ENCODE measurements at places on chromosomes 1 and 21. TPM values are rescaled to one million over a fixed set of nuclear protein-coding genes. Genes with fewer than 3 reads are reported as not detected.
A peak's percentile ranks its signal among the peaks of the same experiment; 100 is the strongest.

- no peak overlapping the region for H3K4me3 ChIP-seq
- peaks cover 31% of the 10 kb centered on the region for H3K36me3 ChIP-seq
- peaks cover 68% of the 10 kb centered on the region for H3K4me1 ChIP-seq
- H3K27me3 ChIP-seq: no peaks in the 10 kb centered on the region
These were observed 53.8 kb downstream of the PUM1 start for GRCh38 chr1:31011719-31012118.

DNA sequence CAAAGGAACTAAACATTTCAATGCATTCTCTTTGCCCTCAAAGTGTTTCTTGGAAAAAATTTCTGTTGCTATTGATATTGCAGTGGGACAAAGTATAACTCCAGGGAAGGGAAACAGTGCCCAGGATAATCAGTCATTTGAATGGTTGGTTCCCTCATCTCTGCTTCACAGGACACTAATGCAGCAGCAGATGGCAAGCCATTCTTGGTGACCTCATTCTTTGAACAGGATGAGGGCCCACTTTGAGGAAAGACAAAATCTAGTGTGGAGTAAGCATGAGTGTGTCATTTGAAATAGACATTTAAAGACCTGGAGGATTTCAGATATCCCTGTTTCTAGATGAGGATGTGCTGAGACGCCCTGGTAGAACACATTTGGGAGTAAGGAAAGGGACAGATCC lies 32.3 kb downstream of the CHRM3 start:
- H3K27me3 ChIP-seq: no peaks in the 10 kb centered on the region
- no peaks in the 10 kb centered on the region for H3K4me1 ChIP-seq
- no peak overlapping the region for H3K4me3 ChIP-seq
- DNase-seq: no peak

- H3K27ac ChIP-seq: no peak overlapping the region
- no peaks in the 10 kb centered on the region for H3K27me3 ChIP-seq
- H3K36me3 ChIP-seq: no peaks in the 10 kb centered on the region
- no peak overlapping the region for H3K4me3 ChIP-seq
- no peak for DNase-seq
- H3K4me1 ChIP-seq: no peaks in the 10 kb centered on the region
These were observed 987.8 kb upstream of the ADAMTS5 start for GRCh38 chr21:27954543-27955165.

LHX4 gene
- total RNA-seq: not detected

DCST2 gene
- total RNA-seq: 1.0 TPM

GRCh38 chr1:20466273-20466672 lies 19.7 kb downstream of the CAMK2N1 start:
- no peaks in the 10 kb centered on the region for H3K36me3 ChIP-seq
- peaks cover 34% of the 10 kb centered on the region for H3K27me3 ChIP-seq
- H3K4me1 ChIP-seq: no peaks in the 10 kb centered on the region
- H3K27ac ChIP-seq: no peak overlapping the region
- no peak overlapping the region for H3K4me3 ChIP-seq

DNA sequence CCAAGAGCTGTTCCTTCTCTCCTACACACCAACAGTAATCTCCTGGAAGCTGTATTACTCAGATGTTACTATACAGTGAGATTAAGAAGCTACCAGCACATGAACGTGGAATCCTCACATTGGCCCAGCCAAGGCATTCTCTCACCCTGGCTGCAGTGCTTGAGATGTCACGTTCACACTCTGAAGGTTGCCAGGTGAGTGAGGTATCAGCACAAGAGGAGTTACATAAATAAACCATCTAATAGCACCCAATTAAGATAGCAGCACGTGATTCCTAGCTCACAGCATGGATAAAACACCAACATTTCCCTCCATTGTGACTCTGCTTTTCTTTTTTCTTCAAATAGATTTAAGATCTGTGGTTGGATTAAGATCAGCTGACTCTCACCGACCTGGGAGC lies 182.8 kb downstream of the PLPP3 start:
- no peaks in the 10 kb centered on the region for H3K27me3 ChIP-seq
- no peak overlapping the region for H3K4me3 ChIP-seq
- no peak overlapping the region for H3K27ac ChIP-seq
- DNase-seq: no peak
- peaks cover 15% of the 10 kb centered on the region for H3K4me1 ChIP-seq
- no peaks in the 10 kb centered on the region for H3K36me3 ChIP-seq

ICOSLG gene
- total RNA-seq: 40.9 TPM

DNA sequence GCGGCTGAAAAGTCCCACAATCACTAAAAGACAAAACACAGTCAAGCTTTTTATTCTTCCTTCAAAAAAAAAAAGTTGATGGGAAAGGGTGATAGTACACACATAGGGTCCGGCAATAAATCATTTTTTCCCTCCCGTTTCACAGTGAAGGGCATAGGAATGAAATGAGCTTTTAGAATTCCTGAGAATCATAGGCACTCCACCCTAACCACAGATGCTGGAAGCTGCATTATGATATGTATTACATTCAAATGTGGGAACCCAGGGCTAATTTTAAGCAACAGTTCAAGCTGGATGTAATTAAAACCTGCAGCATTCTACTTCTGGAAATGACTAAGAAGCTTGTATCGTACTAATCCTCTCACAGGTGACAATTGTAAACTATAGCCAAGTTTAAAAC lies 75.7 kb upstream of the KCNJ15 start:
- no peak for DNase-seq
- no peaks in the 10 kb centered on the region for H3K36me3 ChIP-seq
- no peaks in the 10 kb centered on the region for H3K27me3 ChIP-seq
- no peaks in the 10 kb centered on the region for H3K4me1 ChIP-seq
- H3K27ac ChIP-seq: no peak overlapping the region
- H3K4me3 ChIP-seq: no peak overlapping the region

DNA sequence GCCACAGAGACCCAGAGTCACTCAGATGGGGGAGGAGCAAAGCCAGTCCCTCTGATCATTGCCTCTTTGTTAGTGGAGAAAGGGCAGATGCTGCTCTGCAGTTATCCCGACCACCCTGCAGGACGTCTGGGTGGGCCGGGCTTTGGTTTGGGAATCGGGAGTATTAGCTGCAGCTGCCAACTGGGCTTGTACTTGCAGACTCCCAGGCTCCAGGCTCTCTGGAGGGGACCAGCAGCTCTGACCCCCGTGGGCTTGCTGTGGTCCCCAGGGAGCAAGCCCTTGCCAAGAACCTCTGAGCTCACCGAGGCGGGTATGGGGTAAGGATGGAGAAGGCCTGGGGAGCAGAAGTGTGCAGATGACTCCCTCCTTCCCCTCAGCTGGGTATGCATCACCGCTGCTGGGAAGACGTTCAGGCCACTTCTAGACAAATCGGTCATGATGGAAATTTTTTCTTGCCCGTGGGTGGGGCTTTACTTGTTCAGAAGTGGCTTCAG lies 21.6 kb downstream of the MAPKAPK2 start:
- no peaks in the 10 kb centered on the region for H3K27me3 ChIP-seq
- peak overlapping the region; percentile 18 for H3K4me3 ChIP-seq
- H3K27ac ChIP-seq: peak overlapping the region; percentile 33
- no peak for DNase-seq

DNA sequence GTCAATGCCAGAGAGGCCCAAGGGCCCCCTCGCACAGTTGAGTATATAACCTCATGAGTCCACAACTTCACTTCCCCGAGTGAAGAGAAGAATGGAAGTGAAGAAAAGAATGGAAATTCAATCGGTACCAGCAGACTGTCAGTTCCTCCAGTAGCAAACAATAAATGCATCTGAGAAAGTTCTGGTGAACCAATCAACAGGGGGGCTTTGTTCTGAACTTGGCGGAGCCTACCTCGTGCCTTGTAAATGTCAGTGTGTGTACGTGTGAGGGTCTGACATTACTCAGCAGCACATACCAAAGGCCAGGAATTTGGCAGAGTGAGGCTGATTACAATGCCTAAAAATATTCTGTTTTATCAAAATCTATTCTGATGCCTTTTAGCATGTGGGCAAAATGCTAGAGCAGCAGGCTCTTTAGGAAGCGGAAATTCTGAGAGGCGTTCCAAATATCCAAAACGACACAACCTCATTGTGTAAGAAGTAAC lies 238.5 kb downstream of the LTN1 start:
- DNase-seq: no peak
- no peak overlapping the region for H3K4me3 ChIP-seq
- H3K27me3 ChIP-seq: no peaks in the 10 kb centered on the region
- H3K36me3 ChIP-seq: no peaks in the 10 kb centered on the region
- no peaks in the 10 kb centered on the region for H3K4me1 ChIP-seq
- H3K27ac ChIP-seq: no peak overlapping the region

GRCh38 chr21:38454702-38455101 lies 43.6 kb downstream of the ERG start:
- no peaks in the 10 kb centered on the region for H3K27me3 ChIP-seq
- H3K36me3 ChIP-seq: no peaks in the 10 kb centered on the region
- no peak overlapping the region for H3K27ac ChIP-seq
- no peak for DNase-seq
- no peak overlapping the region for H3K4me3 ChIP-seq

ALPL gene
- total RNA-seq: 14.7 TPM

OR2G6 gene
- 1.00 TPM for total RNA-seq

DNA sequence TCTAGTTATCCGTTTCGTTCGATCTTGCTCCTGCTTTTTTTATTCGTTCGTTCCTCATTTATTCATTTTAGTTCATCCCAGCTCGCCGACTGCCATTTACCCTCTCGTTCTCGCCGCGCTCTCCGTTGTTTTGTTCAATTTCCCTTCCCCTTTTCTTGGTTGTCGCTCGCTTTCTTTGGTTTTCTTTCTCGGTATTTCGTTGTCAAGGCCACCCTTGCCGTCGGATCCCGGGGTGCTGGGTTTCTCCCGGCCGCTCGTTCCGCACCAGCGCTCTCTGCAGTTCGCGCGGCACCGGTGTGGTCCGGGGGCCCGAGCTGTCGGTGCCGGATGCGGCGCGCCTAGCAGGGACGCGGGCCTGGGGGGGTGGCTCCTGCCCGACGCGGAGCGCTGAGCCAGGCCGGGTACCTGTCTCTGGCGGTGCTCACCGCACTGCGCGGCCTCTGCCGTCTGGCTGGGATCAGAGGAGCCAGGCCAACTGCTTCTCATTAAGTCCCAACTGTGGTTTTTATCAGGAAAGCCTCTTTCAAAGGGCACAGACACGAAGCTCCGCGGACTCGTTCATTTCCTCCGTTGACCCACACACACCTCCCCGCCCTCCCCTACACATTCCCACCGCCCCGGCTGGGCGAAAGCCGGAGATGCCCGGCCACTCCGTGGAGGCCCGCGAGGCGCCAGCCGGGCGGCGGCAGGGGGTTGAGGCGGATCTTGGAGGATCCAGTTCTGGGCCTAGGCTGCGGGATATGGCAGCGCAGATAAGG lies 1.6 kb downstream of the ALX3 start:
- peak; percentile 40 for DNase-seq
- H3K27ac ChIP-seq: no peak overlapping the region
- peak overlapping the region; percentile 76 for H3K4me3 ChIP-seq
- H3K27me3 ChIP-seq: peaks cover 43% of the 10 kb centered on the region

DNA sequence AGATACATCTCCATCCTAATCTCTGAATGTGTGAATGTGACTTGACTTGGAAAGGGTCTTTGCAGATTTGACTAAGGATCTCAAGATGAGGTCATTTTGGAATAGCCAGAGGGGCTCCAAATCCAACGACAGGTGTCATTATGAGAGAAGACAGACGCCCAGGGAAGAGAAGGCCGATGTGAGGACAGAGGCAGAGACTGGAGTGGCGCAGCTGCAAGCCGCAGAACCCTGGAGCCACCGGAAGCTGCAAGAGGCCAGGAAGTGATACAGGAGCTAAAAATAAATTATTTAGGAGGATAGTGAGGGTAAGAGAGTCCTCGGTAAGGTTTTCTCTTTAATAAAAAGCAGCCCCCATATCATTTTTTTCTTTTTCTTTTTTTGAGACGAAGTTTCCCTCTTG lies 9.7 kb upstream of the AADACL4 start:
- no peak for DNase-seq
- no peak overlapping the region for H3K27ac ChIP-seq
- no peak overlapping the region for H3K4me3 ChIP-seq
- H3K4me1 ChIP-seq: no peaks in the 10 kb centered on the region
- H3K36me3 ChIP-seq: no peaks in the 10 kb centered on the region

FMN2 gene
- total RNA-seq: not detected

GRCh38 chr1:16966282-16966681 lies 14.1 kb downstream of the MFAP2 start:
- no peak overlapping the region for H3K4me3 ChIP-seq
- H3K27ac ChIP-seq: no peak overlapping the region
- peaks cover 14% of the 10 kb centered on the region for H3K36me3 ChIP-seq

DNA sequence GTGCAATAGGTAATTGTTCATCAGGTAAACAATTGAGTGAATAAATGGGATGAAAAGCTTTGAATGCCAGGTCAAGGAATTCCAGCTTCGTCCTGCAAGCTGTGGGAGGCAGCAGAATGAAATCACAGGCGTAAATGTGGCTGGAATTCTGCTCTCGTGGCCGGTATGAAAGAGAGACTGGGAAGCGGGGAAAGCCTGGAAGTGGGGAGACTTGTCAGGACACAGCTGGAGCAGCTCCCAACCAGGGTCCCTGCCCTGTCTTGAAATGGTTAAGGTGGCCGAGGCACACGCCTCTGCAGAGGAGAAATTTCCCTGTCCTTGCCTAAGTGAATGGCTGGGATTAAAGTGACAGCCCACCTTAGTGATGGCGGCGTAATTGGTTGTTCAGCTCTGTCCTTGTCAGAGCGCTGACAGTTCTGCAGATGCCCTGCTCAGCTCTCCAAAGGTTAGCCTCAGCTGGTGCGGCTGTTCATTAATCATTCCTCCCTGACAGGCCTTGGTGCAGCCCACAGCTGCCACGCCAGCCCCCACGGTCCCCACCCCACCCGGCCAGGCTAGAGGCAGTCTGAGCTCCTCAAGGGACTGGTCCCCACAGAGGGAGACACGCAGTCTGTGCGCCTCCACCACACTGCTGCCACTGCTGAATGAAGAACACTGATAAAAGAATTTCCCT lies 398.3 kb upstream of the POU3F1 start:
- no peaks in the 10 kb centered on the region for H3K4me1 ChIP-seq
- H3K4me3 ChIP-seq: no peak overlapping the region
- no peak for DNase-seq
- peaks cover 4% of the 10 kb centered on the region for H3K36me3 ChIP-seq

GRCh38 chr1:1082776-1083415 lies 8.8 kb upstream of the RNF223 start:
- H3K4me1 ChIP-seq: peaks cover 7% of the 10 kb centered on the region
- no peak for DNase-seq
- H3K4me3 ChIP-seq: no peak overlapping the region
- peaks cover 3% of the 10 kb centered on the region for H3K36me3 ChIP-seq
- H3K27ac ChIP-seq: no peak overlapping the region
- no peaks in the 10 kb centered on the region for H3K27me3 ChIP-seq

- no peak overlapping the region for H3K27ac ChIP-seq
- no peak overlapping the region for H3K4me3 ChIP-seq
- H3K36me3 ChIP-seq: no peaks in the 10 kb centered on the region
- no peaks in the 10 kb centered on the region for H3K27me3 ChIP-seq
- DNase-seq: no peak
- H3K4me1 ChIP-seq: no peaks in the 10 kb centered on the region
These were observed 136.4 kb upstream of the KCNE2 start for GRCh38 chr21:34227386-34227852.

Data from activated B cell treated with CpG ODN at 0.5 μM for 24 hours (primary cell).